Dermis microvascular lymphatic vessel endothelial cell (primary cell): ENCODE measurements at places on chromosomes 4 and X. TPM values are rescaled to one million over a fixed set of nuclear protein-coding genes. Genes with fewer than 3 reads are reported as not detected.

Gene RPA4
- 0.89 and 0.90 TPM in 2 replicates for total RNA-seq

- no peak for DNase-seq
Measured at GRCh38 chr4:165810726-165811125, 62.3 kb upstream of the TLL1 start.

Gene NR3C2
- total RNA-seq = 6.0 and 8.5 TPM in 2 replicates

GRCh38 chr4:2515830-2516550, 20.5 kb upstream of the FAM193A start:
- no peak for DNase-seq

DNA sequence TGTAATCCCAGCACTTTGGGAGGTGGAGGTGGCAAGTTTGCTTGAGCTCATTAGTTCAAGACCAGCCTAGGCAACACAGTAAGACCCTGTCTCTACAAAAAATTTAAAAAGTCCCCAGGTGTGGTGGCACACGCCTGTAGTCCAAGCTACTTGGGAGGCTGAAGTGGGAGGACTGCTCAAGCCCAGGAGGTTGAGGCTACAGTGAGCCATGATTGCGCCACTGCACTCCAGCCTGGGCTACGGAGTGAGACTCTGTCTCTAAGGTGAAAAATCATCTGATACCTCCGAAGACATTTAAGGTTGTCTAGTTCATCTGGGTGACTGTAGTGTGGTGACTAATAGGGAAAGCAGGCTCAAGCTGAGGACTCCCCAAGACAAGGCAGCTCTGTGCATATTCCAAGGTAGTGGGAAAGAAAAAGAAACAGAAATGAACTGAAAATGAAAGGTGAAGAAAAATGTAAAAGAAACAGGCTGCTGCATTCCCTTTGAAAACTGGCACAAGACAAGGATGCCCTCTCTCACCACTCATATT, 23.3 kb downstream of the FRYL start:
- DNase-seq = no peak
